ENCODE measurements at places on chromosomes 6 and 20.

DNA sequence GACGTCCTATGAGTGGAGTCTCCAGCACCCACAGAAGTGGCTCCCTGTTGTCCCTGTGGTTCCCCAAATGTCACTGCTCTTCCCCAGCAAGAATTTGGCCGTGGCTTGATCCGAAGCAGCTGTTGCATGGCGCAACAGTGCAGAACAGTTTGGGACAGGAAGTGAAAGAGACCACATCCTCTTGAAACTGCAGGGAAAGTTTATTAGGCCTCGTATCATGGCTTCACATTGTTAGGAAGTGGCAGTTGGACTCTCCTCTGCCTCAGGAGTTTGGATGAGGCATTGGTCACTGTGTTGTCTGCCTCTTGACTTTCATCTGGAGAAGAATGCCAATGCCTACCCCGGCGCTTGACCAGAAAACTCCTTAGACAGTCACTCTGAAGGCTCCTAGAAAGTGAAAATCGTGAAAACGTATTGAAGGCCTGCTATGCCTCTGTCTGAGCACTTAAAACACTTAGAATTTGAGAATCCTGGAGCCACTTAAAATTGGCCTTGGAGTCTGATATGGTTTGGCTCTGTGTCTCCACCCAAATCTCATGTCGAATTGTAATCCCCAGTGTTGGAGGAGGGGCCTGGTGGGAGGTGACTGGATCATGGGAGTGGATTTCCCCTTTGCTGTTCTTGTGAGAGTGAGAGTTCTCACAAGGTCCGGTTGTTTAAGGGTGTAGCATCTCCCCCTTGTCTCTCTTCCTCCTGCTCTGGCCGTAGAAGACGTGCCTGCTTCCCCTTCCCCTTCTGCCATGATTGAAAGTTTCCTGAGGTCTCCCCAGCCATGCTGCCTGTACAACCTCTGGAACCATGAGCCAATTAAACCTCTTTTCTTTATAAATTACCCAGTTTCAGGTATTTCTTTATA, 334.9 kb upstream of the JARID2 start:
- no peak for DNase-seq

- DNase-seq, result no peak
Observed at GRCh38 chr20:7496394-7496991, 443.8 kb downstream of the HAO1 start.

DNA sequence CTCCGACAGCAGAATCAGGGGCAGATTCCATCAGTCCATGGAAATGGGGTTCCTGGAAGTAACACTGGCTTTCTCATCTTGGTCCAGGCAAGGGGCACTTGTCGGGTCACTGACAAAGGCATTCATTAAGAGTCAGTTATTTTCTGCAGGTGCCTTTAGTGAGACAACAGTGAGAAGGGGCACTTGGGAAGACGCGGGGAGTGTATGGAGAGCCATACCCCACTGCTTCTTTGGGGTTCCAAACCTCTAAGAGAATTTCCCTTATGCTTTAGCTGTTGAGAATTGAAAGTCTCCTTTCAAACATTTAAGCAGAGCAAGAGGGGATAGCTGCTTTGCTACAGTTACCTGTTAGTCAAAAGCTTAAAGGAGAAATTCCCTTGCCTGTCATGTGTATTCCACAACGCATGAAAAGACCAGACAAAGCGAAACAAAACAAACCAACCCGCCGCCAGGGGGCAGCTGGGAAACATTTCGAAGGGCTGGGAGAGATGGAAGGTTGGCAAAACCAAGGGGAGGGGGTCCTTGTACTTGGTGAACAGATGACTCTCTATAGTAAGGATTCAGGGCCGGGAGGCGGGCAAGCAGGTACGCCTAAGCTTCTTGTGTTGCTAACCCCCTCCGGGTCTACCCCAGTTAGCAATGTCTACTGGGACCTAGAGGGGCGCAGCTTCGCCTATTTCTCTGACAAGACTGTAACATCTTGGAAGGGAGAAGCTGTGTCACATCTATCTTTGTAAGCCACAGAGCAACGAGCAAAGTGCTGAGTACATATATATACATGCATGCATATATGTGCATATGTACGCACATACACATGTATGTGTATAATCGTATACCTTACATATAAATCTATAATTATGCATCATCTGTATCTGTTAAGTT, 474.9 kb upstream of the AGPAT4 start:
- peak; percentile 87 for DNase-seq

- DNase-seq, result no peak
Observed at GRCh38 chr20:49485563-49485962, 3.1 kb upstream of the KCNB1 start.

DNA sequence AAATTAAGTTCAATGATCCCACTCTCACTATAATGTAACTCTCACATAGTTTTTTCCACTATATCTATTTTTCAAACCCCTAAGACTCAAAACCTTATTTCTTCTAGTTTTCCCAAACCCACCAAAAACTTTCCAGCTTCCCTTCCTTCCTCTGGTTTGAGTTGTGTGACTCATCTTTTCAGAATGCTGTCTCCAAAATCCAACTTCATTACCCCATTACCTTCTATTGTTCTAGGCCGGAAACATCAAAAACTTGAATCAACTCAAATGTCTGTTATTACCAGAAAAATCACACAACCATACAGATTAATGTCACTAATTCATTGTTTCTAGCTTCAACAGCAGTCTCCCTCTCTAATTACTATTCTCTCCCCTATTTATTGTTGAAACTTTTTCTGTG, 1090.3 kb downstream of the HACE1 start:
- DNase-seq, result no peak

DNA sequence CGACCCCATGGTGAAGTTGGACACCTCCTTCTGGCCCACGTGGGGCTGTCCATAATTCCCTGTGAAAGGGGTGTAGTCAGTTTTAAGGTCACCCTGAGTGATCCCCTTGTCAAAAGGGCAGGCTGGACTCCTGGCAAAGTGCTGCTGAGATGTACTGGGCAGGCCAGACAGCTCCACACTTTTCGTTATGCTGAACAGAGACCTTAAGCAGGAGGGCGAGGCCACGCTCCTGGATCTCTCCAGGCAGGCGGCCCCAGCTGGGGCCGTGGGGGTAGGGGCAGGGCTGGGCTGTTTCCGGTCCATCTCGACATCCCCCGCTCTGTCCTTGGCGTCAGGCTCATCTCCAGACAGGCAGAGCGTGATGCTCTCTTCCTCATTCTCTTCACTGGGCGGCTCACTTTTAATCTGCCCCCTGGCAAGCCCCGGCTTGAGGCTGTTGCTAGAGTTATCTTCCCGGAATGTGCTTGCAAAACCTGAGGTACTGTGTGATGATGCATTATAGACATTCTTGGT, 56.7 kb downstream of the GJA10 start:
- no peak for DNase-seq

DNA sequence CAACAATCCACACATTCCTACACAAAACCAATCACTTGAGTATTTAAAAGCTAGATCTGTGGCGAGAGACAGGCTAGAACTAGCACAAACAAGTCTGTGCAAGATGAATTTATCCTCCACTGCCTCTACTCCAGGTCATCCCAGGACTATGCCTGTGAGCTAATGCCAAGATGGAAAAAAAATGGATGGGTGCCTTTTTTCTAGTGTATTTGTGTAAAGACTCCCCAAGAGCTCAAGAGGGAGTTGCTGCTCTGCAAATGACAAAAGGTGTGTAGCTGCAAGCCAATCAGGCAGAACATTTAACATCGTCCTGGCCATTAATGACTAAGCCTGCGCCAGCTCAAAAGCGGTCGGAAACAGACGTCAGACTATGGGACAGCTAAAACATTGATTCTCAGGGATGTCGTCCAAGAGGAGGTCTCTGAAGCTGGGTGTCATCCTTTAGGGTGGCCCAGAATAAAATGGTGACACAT, 21.9 kb downstream of the ATXN1 start:
- no peak for DNase-seq

DNA sequence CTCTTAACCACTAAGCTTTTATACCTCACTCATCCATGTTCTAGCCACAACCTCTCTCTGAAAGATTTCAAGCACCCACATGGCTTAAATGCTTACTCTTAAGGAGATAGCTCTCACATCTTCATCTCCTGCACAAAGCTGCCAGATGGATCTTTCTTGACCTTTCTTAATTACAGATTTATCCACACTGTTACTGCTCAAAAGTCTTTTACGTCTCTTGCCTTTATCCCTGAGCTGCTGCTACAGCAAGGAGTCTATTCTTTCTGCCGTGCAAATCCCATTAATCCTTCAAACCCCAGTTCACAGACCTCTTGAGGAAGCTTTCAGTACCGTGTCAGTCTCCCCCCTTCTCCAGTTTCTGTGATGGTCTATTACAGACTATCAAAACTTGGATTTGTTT, 54.6 kb downstream of the B4GALT5 start:
- peak; percentile 55 for DNase-seq

- no peak for DNase-seq
Observed at GRCh38 chr20:32752458-32753250, 9.4 kb upstream of the COMMD7 start.

- DNase-seq, result no peak
Observed at GRCh38 chr6:57822896-57823358, 505.5 kb downstream of the PRIM2 start.

GRCh38 chr6:157941101-157941863, 40.4 kb upstream of the SYNJ2 start:
- DNase-seq, result no peak

DNA sequence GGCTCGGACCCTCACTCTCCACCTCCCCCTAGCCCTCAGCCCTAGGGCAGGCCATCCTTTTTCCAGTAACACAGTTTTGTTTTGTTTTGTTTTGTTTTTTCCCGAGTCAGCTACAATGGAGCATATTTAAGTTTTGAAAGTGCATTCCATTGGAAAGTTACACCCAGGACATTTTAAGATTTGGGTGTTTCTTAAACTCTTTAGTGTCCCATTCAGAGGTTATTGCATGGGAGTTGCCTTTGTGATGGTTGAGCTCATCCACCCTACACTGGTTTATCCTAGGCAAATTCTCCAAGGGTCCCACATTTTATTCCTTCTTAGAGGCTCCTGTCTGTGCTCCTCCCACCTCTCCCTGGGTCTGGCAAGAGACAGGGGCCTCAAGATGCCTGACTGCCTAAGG, 58.9 kb downstream of the THBS2 start:
- DNase-seq, result no peak

DNA sequence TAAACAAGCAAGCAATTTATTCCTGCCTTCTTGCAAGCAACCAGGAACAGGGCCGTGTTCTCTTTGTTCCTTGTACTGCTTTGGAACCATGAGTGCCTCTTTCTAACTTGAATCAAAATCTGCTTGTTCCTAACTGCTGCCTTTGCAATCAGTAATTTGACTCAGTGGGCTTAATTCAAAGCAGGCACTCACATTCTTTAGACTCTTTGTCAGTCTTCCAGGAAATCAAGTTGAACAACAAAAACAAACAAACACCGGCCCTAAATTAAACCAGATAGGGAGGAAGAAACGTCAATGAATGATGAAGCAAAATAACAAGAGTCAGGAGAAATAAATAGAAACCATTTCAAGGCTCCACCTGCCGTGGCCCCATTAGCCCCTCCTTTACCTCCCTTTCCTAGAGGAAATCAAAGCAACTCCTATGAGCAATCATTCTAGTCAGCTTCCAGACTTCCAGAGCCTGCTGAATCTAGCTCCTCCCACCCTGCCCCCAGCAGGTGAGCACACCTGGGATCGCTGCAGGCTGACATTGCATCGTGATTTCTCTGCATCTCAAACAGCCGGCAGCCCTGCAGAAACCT, 582.2 kb upstream of the FLRT3 start:
- no peak for DNase-seq

- DNase-seq, result peak; percentile 53
Observed at GRCh38 chr6:16803294-16804200, 42.3 kb upstream of the ATXN1 start.

DNA sequence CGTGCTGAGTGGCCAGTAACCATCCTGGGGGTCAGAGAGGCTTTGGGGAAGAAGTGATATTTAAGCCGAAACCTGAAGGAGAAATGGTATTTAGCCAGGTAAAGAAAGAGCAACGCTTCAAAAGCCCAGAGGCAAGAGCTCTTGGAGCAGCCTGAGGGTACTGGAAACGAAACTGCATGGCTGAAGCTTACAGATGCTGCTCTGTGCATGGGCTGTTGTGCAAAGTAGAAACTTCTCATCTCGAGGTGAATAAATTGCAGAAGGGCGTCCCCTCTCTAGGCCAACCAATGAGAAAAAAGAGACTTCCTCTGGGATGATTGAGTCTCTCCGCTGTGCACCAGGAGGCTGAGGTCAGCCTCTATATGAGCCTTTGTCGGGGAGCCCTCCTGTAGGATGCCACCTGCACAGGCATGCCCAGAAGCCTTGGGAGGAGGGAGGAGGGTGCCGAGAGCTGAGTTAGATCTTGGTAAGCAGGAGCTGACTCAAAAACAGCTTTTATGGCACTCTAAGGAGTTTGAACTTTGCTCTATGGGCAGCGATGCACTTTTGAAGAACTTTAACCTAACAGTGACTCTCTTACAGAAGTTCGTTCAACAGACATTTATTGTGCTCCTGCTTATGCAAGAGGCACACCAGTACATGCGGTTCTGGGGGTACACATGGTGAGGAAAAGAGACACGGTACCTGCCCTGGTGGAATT, 61.6 kb upstream of the EDN1 start:
- no peak for DNase-seq

GRCh38 chr6:119521251-119521650, 171.7 kb upstream of the MAN1A1 start:
- DNase-seq, result no peak

GRCh38 chr6:143596866-143597265, 80.9 kb upstream of the PHACTR2 start:
- DNase-seq, result no peak

DNA sequence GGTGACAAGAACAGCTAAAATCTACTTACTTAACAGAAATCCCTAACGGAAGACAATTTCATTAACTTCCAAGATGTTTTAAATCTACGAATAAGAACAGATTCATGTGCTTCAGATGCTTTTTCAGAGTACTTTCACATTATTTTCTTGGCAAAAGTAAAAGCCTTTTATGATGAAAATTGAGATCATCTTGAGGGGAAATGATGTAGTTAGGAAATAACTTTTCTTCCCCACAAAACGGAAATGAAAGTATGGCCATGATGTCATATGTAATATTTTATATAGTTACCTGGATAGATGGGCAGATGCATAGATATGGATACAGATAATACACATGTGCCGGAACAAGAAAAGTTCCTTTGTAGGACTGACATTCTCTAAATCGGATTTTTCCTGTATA, 32.8 kb downstream of the SASH1 start:
- DNase-seq, result no peak

DNA sequence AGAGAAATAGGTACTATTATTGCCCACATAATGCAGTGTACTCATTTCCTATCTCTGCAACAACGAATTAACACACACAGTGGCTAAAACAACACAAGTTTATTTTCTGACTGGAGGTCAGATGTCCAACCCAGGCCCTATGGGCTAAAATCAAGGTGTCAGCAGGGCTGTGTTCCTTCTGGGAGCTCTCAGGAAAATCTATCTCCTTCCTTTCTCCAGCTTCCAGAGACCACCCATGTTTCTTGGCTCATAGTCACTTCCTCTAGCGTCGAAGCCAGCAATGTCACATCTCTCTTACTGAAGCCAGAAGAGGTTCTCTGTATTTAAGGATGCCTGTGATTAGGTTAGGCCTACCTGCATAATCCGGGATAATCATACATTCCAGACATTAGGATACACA, 60.9 kb upstream of the TOP1 start:
- DNase-seq, result no peak
